ENCODE measurements at places on chromosomes 2 and 18. TPM values are rescaled to one million over a fixed set of nuclear protein-coding genes. Genes with fewer than 3 reads are reported as not detected.

DNA sequence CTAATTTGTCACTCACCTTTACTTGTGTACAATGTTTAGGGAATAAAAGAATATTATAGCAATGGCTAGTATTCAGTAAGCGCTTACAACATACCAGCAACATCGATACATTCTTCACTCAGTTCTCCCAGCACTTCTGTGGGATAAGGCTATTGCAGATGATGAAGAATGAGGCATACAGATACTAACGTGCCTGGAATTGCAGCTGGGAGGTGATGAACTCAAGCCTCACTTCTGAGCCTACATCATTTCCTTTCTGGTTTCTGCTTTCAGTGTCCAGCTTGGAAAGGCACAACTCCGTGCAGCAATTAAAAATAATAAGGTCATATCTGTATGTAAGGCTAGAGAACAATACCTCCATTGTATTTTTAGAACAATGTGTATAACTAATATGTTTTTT is 95.4 kb upstream of the AQP4 start:
- no peak for DNase-seq

DNA sequence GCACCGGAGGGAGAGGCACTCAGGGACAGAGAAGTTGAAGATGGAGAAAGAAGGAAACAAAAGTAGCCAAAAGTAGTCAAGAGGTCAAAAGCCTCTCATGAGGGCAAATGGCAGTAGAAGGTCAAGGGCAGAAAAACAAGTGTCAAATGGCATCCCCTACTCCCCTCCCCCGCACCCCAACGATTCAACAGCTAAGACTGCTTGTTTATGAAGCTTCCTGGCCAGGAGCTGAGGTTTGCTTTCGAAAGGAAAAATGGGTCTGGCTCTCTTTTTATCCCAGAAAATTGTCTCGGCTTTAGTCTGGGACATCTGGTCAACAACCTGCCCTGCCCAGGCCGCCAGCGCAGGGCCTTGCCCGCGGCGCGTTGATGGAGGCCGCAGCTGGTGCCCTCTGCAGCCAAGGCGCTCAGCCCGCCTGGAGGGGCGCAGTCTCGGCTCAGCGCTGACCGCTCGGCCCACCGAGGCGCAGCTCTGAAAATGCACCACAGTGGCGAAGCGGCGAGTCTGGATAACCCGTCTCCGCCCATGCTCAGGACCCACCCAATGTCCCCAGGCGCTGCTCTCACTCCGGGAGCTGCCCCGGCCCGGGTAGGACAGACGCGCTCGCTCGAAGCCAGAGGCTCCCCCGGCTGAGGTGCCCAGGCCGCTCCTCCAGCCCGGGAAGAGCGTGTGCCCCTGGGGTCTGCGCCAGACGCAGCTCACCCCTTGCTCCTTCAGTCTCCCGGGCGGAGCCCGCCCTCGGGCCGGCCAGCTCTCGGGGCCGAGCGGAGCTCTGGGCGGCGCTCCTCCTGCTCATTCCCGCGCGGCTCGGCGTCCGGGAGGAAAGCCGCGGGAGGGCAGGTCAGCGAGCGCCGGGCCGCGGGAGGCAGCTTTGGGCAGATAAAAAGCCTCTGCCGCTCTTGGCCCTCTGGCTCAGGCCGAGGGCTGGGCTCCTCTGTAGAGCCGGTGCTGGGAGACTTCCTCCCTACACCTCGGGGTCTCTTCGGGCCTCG is 1.8 kb upstream of the TBR1 start:
- no peak for DNase-seq

DNA sequence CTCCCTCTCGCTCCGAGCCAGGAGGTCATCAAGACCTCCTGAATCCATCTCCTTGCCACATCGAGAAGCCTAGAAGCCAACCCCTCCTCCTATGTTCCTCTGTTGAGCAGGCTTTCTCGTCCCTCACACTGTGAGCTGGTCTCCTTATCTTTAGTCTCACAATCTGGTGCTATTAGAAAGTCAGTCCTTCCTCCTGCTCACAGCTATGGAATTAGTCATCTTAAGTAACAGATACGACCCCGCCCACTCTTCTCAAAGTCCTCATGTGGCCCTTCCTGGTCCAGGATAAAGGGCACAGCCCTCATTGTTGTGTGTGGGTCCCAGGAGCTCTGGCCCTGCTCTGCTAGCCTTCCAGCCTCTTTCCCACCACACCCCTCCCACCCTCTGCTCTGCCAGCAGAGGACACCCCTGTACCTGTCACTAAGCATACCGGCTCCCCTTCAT is 41.4 kb upstream of the TRIB2 start:
- DNase-seq: no peak

DNA sequence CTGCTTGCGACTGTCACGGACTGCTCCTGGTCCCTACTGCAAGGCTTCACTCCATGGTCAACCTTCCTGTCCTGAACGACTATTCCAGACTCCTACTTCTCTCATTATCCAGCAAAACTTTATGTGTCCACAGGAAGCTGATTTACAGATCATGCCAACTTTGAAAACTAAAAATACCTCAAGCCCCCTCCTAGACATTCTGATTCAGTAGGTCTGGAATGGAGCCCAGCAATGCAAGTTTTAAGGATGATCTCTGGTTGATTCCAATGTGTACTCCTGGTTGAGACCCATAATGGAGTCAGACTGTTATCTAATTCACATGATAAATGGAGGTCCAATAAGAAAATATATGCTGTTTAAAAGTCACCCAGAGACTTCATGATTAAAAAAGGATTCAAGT is 13.1 kb upstream of the LRATD1 start:
- DNase-seq: no peak

GRCh38 chr2:197128897-197129296 is 181.7 kb downstream of the ANKRD44 start:
- no peak for DNase-seq

DNA sequence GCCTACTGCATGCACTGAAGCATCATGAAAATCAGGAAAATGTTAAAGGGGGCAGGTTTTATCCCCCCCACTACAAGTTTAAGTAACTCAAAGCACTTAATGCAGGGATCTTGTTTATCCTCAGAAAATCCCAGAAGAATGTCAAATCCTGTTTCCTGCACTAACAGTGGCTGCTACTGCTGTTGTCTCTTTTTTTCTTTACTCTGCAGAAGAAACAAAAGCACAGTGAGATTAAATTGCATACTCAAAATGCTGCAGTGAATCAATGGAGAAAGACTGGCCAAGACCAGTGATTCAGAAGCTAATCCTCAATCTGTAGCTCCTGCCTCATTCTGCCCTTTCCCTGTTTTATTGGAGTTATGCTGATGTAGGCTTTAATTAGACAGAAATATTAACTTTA is 332.3 kb upstream of the FIGN start:
- no peak for DNase-seq

- no peak for DNase-seq
Measured at GRCh38 chr2:226720948-226721347, 78.7 kb downstream of the IRS1 start.

DNA sequence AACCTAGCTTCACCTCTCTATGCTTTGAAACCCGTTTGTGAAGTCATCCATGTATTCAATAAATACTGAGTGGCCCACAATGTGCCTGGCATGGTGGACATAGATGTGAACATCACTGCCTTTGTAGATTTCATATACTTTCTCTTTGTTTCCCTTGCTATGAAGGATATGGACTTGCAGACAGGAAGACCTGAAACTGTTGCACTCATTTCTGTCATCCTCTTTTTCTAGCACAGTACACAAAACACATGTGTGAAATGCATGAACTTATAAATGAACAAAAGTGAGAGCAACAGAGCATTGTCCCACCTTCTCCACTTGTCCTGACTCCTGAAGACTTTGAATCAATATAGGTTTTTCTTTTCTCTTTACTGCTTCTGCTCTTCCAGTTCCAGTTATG is 249.4 kb upstream of the LINC00305 start:
- no peak for DNase-seq

GRCh38 chr2:104793966-104794365 is 59.9 kb upstream of the POU3F3 start:
- no peak for DNase-seq

DNA sequence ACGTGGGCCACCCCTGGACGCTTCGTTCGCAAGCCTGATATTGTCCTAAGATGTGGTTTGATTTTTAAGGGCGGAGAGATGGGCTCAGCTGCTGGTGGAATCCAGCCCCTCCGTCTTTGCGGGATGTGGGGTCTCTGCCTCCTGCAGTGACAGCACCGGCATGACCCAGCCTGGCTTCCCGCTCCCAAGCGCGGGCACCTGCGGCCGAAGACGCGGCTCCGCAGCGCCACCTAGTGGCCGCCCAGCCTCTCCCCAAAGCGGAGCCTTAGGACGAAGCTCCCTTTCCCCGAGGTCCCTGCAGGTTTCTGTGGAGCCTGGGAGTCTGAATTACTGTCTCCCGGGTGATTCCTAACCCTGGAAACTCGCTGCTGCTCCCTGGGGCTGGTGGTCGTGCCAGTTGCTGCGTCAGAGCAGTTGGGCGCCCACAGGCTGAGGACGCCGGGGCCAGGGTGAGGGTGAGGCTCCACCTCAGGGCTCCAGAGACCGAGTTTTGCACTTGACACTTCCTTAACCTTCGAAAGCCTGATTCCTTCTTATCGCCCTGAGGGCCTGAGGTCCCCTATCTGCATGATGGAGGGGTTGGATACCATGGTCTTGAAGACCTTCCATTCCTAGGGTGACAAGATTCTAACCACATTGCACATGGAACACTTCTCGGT is 137.5 kb downstream of the TPO start:
- DNase-seq: peak; percentile 63

- no peak for DNase-seq
Measured at GRCh38 chr2:96869281-96869821, 529 bp downstream of the SEMA4C start.

DNA sequence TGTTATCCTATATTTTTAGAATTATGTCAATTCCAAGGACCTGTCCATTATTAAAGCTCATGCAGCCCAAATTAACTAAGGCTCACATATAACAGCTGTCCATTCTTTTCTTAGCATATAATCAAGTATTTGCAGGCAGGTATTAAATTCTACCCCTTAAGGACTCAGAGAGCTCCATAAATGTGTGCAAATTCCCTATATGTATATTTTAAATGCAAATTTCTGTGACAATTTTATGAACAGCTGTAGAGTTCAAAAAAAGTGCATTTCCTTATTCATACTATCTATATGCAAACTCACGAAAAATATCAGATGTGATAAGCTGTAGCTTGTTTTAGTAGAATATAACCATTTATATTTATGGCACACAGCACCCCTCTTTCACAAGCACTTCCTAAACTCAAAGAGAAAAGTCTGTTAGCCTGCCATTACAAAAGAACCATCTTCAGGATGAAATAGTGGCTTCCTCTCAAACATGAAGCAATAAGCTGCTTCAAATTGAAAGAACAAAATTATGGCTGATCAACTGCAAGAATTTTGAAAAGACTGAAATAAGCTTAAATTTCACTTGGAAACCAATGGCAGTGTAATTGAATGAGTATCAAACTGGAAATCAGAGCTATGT is 155.0 kb upstream of the REG3G start:
- no peak for DNase-seq

- no peak for DNase-seq
Measured at GRCh38 chr2:14673351-14673875, 40.9 kb downstream of the LRATD1 start.

- no peak for DNase-seq
Measured at GRCh38 chr18:57841568-57841967, 38.5 kb upstream of the ATP8B1 start.

- no peak for DNase-seq
Measured at GRCh38 chr2:9308186-9308955, 101.8 kb downstream of the ASAP2 start.

DNA sequence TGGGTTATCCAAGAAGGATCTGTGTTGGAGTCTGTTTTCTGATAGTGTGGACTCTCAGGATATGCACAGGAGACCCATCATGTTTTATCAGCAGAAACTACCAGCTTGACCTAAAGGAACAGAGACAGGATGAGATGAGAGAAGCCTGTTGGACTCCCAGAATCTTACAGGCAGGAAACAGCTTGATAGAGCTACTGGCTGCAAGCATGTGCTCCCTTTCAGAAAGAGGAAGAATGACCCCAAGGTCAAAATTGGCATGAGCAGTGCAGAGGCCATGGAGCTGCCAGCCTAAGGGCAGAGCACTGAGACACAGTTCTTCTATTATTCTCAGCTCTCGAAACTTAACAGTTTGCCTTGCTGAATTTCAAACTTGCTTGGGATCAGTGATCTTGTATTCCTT is 135.2 kb upstream of the NFATC1 start:
- no peak for DNase-seq

DNA sequence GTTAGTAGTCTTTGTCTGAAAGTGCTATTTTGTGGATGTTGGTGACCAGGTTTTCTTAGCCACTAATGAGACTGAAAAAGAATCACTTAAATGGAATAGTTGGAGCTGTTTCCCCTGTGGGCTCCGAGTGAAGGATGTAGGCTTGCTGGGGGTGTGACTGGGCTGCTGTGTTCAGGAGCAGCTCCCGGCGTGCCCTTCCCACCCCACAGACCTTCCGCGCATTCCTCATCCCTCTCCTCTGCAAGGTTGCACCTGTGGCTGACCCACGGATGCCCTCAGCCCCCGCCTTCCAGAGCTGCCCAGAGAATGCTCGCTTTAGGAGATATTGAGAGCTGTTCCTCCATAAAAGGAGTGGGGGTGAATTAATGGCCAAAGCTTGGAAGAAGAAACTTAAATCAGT is 174.3 kb downstream of the LDLRAD4 start:
- no peak for DNase-seq

DNA sequence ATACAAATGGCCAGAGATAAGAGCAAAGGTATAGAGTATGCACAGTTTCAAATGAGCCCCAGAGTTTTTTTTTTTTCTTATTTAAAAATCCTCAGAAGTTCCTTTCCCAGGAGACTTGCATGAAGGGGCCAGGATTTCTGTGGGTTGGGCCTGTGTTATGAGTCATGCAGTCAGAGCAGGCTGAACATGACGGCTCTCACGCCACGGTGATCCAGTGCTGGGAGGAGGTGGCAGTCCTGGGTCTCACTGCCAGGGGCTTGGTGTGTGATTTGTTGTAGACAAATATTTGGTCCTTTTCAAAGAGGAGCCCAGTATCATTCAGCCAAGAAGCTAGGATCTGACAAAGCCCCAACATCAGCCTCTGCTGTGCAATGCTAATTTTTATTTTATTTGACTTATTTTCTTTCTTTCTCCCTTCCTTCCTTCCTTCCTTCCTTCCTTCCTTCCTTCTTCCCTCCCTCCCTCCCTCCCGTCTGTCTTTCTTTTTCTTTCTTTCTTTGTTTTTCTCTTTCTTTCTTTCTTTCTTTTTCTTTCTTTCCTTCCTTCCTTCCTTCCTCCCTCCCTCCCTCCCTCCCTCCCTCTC is 10.4 kb upstream of the KCNE4 start:
- DNase-seq: no peak

HK2 gene
- total RNA-seq: 29.6 TPM

MC4R gene
- not detected for total RNA-seq

CEP68 gene
- total RNA-seq: 9.2 TPM

GPR39 gene
- total RNA-seq: not detected

TYMS gene
- total RNA-seq: 478 TPM

DNAH7 gene
- total RNA-seq: not detected

B3GNT7 gene
- total RNA-seq: not detected

ANO7 gene
- 0.12 TPM for total RNA-seq

TGFA gene
- 0.07 TPM for total RNA-seq

Data from activated CD4-positive, alpha-beta T cell treated with anti-CD3 and anti-CD28 coated beads, Interleukin-2, amount 10 ng/mL, durations not matched to agents 7 days and 5 days (primary cell).